ENCODE measurements at places on chromosomes 5 and 9. TPM values are rescaled to one million over a fixed set of nuclear protein-coding genes. Genes with fewer than 3 reads are reported as not detected.

The PLEKHG4B gene
- under 0.01 TPM for total RNA-seq

DNA sequence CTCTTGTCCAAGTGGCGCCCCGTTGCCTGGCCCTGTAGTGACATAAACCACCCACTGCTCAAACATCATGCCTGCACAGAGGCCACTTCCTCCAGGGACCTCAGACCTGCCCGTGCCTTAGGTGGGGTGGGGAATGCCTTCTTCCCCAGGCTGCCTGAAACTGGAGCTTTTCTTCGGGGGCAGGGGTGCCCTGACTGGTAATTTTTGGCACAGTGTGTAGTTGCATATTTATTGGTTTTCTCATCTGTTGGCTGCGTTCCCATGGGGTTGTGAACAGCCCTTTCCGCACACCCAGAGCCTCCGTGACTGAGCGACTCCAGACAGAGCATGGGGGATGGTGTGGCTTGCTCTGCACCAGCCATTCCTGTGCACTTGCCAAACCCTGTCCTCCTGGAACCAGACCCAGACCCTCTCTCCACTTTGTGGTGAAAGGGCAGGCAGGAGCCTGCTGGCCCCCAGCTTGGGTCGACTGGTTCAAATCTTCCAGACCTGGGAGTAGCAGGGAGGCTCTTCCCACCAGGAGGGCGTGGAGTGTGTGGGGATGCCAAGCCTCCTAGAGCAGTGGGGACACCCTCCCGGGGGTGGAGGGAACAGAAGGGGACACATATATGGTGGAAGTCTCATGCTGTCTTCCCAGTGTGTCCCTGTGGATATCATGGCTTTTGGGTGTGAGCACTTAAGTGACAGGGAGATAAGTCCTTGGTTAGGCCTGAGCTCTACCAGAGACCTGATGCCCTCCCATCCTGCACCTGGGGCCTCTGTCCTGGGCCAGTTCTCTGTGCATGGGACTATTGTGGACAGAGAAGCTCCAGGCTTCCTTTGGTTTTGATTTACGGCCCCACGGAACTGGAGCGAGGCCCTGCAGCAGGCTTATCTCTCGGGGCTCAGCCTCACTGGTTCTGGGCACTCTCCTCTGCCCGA, 39.6 kb downstream of the WNK2 start:
- DNase-seq: peak; percentile 66

- DNase-seq: no peak
These were observed 1186.8 kb downstream of the DTWD2 start for GRCh38 chr5:117801583-117801982.

DNA sequence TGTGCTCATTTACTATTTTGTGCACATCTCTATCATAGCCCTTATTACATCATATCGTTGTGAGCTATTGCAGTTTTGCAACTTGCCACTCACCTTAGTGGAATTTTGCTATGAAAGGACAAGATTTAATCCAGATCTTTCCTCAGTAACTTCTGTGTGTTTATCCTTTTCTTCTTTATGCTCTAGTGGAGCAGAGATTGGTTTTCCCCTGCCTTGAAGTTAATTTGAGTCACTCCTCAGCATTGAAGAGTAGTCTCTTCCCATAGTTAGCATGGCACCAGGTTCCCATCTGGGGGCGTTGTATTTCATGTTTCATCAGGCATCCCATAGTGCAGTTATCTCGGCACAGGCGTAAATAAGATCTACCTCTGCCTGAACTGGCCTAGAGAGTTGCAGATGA, 510.4 kb downstream of the PSAT1 start:
- DNase-seq: no peak

GRCh38 chr5:113271015-113271414, 163.8 kb downstream of the TSSK1B start:
- DNase-seq: no peak

Measured in transverse colon (tissue), 4 donors.